ENCODE measurements at places on chromosomes 1 and 21.

- DNase-seq = no peak
Measured at GRCh38 chr1:169648709-169649108, 18.8 kb upstream of the SELP start.

- no peak for DNase-seq
Measured at GRCh38 chr21:43287795-43288755, 119.3 kb downstream of the CRYAA start.

DNA sequence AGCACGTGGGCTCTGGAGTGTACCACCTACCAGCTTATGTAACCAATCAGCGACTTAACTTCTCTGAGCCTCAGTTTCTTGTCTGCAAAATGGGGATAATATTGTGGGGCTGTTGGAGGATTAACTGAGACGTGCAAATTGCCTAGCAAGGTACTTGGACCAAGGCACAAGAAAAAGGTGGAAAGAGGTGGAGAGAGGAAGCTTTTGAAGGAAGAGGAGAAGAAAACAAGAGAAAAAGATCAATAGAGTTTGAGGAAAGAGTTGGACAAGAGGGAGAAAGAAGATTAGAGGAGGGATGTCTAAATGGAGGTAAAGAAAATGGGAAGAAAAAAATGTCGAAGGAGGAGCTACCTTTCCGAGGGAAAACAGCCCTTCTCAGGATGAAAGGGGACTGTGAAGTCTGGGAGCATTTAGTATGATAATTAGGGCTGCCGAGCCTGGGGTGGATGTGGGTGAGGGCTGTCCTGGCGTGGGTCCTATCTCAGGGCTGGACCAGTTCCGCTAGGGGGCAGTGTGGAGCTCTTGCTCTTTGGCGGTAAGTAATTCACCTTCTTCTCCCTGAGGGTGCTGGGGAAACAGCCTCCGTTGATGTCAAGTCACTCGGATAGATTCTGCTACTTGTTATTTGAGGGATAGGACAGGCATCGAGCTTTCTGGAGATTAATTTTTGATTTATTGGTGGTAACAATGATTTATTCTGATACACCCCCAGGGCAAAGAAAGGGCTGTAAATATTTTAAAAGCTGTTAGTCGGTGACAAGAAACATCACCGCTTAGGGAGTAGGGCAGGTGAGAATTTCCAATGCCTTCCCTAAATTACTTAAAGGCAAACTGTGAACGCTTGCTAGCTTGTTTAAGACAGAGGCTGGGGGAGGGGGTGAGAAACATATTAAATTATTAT lies 79.0 kb upstream of the NFASC start:
- peak; percentile 82 for DNase-seq

- no peak for DNase-seq
Measured at GRCh38 chr21:27094184-27094948, 127.5 kb upstream of the ADAMTS5 start.

DNA sequence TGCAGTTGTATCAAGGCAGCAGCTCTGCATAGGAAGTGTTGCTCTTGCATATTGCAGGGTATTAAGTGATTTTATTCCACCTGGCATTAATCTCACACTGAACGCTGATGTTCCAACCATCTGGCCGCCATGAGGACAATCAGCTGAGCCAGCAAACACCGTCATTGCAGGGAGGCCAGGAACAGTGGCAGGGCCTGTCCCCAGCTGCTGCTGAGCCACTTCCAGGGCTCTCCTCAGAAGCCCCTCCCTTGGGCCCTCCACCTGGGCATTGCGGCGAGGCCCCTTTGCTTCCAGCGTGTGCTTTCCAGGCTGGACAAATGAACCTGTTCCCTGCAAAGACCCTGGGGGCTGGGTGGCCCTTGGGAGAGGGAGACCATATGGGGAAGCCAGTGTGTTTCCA lies 171.6 kb upstream of the C1orf174 start:
- no peak for DNase-seq

DNA sequence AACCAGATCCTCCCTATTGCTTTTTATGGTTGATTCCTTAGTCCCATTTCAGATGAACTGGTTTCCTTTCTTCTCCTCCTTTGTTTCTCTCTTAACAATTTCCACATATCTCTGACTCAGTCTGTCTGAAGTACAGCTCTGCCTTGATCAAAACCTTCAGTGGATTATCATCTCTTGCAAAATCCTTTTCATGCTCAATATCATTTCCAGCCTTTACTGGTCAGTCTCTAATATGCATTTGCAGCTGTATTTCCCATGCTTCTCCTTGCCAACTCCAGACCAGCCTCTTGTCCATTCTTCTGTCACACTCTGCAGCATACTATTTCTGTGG lies 72.2 kb downstream of the SNX7 start:
- DNase-seq = no peak

DNA sequence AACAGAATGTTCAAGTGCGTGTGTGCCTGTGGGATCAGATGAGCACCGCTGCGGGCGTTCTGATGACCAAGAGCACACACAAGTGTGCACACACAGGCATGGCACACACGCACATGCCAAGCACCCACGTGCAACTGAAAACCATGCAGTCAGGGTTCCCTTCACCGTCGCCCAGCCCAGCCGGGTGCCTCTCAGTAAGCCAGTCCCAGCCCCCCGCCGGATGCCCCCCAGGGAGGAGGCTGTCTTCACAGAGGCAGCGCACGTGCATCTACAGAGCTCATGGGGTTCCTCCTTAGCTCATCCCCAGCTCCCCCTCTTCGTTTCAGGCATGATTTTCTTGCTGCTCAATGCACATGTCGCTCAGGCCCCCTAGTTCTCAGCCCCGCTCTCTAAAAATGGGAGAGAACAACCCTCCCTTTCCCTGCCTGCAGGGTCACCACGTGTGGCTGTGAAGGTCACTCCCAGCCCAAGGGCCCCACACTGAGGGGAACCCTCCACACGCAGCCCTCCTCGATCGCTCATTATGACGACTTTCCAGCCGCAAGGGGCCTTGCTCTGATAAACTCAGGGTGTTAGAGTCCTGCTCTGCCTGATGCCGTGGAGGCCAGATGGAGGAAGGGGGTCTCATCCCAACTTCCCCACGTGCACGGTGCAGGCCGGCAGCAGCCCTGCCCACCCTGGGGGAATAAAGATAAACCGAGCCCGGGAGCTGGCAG lies 30.4 kb upstream of the ARHGEF16 start:
- no peak for DNase-seq

DNA sequence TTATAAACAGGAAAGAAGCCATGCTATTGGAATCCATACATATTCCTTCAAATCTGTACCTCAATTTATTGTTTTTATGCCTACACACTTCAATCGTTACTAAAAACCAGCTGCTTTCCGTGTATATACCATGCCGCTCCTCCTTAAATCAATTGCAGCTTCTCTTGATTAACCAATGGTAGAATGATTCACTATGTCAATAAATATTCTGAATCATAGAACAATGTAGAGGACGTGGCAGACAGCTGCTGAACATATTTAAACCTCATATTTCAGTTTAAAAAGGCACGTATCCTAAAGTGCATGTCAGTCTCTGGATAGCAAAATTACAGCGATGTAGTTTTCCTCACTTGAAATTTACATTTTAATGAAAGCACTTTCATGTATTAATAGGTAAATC lies 100.4 kb downstream of the MRPL39 start:
- no peak for DNase-seq

- DNase-seq = no peak
Measured at GRCh38 chr1:15442759-15443158, 4.5 kb downstream of the CTRC start.
